Suppressor macrophage (primary cell): ENCODE measurements at places on chromosomes 2 and 18.

DNA sequence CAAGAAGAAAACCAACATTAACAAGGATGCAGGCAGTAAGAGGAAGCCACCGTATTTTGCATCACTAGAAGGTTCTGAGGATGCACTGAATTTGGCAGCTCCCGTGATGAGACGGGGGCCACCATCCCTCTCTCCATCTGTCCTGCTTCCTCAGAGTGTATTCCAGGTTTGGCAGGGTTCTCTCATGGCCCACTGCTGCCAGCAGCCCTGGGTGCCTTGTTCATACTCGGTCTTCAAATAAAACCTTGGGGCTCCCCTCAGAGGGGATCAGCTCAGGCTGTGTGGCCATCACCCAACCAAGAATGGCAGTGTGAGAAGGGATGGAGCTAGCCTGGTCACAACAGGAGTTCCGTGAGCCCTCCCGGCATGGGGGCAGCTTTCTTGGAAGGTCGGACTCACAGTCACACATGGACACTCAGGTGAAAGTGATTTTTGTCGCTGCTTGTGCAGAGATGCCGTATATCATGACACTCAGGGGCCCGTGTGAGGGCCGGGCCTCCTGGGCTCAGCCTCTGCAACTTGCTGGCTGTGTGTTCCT, 12.8 kb upstream of the MBP start:
- DNase-seq, result no peak

- DNase-seq, result no peak
Measured at GRCh38 chr2:27182346-27182745, 29.5 kb upstream of the ATRAID start.

DNA sequence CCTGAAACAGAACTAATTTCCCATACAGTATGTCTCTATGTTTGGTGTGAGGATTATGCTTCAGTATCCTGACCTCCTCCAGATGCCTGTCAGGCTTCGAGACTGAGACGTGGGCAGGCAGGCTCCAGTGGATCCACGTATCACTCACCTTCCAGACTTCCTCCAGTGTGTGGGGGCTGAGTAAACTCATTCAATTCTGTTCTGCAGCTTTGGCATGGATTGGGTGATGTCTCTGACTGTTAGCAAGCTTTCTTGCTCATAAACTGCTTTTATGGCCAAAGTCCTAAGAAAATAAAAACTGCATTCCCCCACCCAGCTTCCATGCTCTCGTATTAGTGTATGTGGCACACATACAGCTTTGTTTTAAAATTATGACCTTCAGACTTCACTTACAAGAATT, 53.6 kb downstream of the CCDC93 start:
- DNase-seq, result no peak

- no peak for DNase-seq
Measured at GRCh38 chr2:42784204-42784880, 8.0 kb downstream of the HAAO start.

DNA sequence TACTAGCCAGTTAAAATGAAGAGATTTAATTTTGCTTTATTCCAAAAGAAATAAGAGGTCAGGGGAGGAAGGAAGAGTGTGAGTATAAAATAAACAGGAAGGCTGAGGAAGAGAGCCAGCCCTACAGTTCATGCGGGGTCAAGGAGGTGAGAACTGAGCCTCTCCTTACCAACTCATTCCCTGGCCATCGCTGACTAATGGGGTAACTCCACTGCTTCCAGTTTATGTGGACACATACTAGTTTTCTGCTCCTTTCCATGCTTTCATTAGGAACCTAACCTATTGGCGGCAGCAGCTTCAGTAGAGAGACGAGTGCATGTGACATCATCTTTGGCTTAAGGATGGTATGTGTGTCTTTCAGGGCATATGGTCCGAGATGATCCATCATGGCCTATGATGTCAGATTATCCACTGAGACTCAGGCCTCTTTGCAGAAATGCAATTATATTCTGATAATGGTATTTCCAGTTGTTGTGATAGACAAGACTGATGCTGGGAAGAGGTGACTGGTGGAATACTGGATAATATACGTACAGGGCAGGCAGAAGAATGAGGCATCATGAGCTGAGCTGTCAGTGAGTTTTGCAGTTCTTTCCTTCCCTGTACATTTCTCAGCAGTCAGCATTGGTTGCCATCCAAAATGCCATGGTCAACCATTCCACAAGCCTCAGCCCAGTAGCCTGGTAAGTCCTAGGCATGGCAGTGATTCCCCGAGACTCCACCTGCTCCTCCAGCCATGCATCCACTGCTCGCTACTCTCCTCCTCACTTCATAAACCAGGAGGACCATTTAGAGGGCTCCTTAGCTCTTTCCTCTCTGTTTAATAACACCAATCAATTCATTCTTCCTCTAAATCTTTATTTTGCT, 184.6 kb upstream of the OSR1 start:
- DNase-seq, result no peak

GRCh38 chr2:33488178-33488690, 11.8 kb downstream of the RASGRP3 start:
- DNase-seq, result no peak

GRCh38 chr18:67954594-67954993, 438.1 kb upstream of the DSEL start:
- no peak for DNase-seq

DNA sequence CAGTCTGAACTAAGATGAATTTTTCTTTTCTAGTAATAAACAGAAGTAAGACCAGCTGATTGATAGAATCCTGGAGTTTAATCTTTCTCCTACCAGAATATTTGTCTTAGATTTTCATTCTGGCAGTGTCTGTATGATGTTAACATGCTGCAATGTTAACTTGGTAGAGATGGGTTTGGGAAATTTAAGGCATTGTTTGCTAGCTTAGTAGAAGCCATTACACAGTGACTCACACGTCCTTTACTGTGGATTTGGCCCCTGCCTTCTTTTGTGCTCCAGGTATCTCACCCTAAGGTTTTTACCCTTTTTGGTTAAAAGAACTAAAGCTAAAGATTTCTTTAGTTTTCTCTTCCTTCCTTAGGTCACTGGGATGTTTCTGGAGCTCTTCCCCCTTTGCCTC, 84.1 kb downstream of the SPTBN1 start:
- DNase-seq, result no peak

- no peak for DNase-seq
Measured at GRCh38 chr2:68905116-68905515, 33.9 kb upstream of the BMP10 start.

DNA sequence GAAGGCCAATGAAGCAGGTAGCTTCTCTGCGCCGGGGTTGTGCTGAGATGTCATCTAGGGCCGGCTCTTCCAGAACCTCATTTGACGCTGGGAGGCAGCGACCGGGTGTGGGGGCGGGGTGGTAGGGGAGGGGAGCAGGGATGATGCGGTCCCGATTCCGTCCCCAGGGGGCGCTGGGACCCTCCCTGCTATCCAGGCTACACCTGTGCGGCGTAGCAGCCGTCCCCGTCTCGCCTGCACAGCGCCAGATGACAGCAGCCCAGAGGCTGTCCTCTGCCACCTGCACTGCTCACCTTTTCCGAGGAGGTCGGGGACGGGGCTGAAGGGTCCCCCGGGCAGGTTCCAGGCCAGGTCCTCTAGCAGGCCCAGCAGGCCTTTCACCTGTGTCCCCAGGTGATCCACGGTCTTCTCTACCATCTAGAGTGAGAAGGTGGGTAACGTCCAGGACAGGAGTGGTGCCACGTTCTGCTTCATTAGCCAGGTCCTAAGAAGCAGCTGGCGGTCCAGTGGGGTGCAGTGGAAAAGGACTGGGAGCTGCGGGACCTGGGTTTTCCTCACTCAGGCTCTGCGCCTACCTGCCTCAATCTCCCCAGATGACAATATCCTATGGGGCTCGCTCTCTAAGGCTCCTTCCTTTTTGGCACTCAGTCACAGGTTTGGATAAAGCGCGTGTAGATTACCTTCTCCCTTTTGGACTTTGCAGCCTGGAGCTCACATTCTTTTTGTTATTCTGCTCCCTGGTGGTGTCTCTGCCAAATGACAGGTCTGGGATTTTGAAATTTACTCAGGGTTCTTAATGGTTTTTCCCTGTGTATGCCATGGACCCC, 56.0 kb upstream of the RAB6C start:
- DNase-seq, result peak; percentile 41

- no peak for DNase-seq
Measured at GRCh38 chr18:65852273-65852672, 101.5 kb downstream of the CDH7 start.

DNA sequence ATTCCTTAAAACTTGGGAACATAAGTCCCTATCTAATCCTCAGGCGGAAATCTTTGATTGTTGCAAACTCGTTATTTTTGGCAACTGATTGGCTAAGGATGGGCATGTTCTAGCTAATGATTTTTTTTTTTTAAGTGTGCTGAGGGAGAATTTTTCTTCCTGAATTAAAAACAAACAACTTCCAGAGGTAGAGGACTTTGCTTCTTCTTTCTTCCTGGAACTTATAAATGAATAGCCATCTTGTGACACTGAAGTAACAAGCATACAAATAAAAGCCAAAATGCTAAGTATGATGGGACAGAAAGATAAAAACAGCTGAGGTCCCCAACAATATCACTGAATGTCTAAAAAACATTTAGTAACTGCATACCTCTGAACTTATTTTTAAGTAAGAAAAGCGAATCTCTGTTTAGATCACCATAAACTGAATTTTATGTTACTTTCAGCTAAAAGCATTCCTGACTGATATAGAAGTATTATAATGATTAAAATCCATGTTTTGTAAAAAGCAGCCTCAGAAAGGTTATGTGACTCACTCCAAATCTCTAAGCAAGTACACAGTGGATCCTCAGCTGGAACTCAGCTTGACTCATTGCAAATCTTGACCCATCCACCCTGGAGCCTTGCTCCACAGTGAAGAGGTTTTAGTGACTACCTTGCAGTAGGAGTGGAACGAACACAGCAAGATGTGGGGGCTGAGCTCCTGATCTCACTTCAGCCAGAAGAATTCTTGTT, 344.4 kb downstream of the CLIP4 start:
- DNase-seq, result peak; percentile 28

DNA sequence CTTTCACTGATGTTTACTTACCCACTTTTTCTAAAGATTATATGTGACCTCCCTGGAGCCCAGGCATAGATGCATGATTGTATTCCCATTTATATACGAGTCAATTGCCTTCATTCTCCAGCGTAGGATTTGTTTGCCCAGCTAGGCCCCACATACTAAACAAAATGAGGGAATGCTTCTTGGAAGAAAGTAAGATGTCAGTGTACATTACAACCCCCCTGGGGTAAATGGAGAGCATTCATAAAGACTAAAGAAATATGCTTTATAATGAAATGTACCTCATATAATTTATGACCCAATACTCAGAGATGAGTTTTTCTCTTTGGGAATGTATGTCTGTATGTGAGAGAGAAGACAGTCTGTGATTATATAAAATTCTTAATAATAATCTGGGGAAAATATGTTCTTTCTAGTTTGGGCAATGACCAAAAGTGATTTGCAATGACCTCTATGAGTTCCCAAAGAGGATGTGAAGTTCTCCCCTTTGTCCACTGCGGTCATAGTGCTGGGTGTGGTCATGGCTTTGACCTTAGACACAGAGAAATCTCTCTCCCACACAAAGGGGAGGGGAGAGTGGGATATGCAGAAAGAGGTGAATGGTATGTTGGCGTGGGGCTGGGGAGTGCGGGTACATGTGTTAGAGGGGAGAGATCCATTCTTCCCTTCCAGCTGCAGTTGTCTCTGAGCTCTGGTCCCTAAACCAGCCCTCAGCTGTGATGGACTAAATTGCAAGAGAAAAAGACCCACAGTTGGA, 175.6 kb downstream of the EN1 start:
- DNase-seq, result no peak

GRCh38 chr2:28030600-28030999, 140.1 kb downstream of the BABAM2 start:
- DNase-seq, result no peak

DNA sequence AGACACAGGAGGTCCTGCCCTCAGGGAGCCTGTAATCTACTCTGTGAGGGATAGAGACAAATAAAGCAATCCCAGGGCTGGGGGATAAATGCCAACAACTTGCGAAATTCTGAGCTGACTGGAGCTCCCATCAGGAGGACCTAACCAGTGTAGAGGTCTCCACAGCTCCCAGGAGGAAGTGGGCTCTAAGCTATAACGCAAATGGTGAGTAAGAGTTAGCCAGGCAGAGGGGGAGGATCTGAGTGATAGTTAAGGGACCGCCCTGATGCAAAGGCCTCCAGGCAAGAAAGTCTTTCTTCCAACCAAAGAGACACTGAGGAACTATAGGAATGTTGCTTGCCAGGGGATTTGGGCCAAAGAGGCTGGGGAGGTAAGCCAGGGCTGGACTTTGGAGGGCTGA, 16.0 kb upstream of the ZNF532 start:
- DNase-seq, result peak; percentile 65

DNA sequence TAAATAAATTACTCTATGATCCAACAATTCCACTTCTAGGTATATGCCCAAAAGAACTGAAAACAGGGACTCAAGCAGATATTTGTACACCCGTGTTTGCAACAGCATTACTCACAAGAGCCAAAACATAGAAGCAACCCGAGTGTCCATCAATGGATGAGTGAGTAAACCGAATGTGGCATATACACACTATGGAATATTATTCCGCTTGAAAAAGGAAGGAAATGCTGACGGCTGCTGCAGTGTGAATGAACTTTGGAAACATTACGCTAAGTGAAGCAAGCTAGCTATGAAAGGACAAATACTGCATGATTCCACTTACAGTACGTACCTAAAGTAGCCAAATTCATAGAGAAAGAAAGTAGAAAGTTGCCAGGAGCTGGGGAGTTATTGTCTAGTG, 32.2 kb downstream of the MREG start:
- DNase-seq, result peak; percentile 19

GRCh38 chr2:224211181-224211480, 172.0 kb upstream of the SERPINE2 start:
- no peak for DNase-seq

- DNase-seq, result no peak
Measured at GRCh38 chr18:34807106-34807796, 97.2 kb downstream of the DTNA start.

GRCh38 chr18:59733421-59733820, 36.2 kb upstream of the CCBE1 start:
- DNase-seq, result no peak

- no peak for DNase-seq
Measured at GRCh38 chr18:33720133-33720532, 142.1 kb downstream of the ASXL3 start.

DNA sequence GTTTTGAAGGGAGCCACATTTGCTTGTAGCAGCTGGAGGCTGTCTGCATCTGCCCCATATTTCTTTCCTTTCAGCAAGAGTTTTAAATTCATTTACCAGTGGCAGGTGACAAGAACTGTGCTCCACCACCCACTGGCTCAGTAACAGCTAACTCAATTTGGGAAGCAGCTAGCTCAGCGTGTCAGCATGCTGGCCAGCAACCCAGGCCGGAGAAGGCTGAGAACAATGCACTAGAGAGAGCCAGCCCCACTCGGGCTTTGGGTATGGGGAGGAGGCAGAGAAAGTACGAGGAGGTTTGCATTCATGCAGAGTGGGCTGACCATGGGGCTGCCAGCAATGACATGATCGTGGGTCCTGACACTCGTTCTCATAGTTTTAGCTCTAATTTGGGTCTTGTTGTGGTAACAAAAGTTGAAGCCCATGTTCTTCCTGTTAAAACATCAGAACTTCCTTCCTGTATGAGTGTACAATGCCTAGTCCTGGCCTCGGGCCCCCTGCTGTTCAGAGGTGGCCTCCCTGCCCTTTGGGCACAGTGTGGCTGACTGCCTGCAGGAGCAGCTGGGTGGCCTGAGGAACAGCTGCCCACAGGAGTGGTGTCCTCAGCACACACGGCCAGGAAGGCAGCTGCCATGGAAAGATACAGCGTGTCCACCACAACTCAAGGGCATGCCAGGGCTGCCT, 23.0 kb downstream of the CDC42EP3 start:
- DNase-seq, result peak; percentile 89

- DNase-seq, result peak; percentile 28
Measured at GRCh38 chr18:63676526-63677323, 15.0 kb upstream of the SERPINB3 start.
